Breast epithelium (tissue), 4 donors: ENCODE measurements at places on chromosomes 2 and 18. TPM values are rescaled to one million over a fixed set of nuclear protein-coding genes. Genes with fewer than 3 reads are reported as not detected.

DNA sequence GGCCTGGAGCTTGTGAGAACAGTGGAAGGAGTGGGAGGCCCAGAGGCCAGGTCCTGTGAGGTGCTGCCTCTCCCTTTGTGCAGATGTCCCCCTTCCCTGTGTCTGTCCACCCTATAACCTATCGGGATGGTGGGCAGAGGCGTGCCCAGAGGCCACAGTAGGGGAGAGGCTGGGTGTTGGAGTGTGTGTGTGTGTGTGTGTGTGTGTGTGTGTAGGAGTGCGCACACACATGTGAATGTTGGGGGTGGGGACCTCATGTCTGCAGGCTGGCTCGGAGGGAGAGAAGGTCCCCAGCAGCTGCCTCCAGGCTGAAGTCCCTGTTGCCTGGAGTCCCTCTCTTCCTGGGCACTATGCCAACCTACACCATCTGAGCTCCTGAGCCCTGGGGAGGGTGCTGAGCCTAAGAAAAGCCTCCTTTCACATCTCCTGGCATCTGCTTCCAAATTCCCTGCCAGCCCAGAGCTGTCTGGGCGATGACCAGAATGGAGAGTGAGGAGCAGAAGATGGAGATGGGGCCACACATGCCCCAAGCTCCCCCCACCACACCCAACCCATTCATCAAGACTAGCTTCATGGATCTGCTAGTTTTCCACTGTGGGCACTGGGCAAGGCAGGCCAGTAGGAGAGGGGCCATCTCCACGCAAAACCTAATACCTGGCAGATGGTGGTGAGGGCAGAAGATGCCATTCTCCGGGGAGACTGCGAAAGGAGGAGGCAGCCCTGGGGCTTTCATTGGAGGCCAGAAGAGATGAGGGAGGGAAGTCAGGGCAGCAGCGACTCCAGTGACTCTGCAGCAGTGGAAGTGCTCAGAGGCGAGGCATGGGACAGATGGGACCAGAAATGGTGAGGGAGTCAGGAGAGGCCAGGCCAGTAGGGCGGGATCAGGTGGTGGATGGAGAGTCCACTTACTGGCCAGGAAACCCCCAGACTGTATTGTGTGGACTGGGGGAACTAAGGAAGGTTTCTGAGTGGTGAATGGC, 20.3 kb downstream of the KCNK3 start:
- no peak for DNase-seq

GRCh38 chr2:223068071-223068470, 16.1 kb downstream of the KCNE4 start:
- no peak for DNase-seq

DNA sequence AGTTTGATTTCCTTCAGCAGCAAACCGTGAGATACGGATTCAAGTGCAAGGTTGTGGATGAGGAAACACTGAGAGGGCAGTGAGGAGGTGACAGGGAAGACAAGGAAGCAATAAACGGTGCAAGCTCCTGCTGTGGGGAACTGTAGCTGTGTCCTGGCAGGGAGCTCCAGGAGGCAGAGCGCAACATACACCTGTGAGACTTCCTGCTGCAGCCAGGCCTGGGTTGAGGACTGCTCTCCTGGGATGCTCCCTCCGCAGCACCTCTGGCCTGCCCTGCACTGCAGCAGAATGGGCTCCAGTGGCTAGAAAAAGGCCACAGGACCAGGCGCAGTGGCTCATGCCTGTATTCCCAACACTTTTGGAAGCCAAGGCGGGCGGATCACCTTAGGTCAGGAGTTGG, 85.5 kb downstream of the MRO start:
- no peak for DNase-seq

DNA sequence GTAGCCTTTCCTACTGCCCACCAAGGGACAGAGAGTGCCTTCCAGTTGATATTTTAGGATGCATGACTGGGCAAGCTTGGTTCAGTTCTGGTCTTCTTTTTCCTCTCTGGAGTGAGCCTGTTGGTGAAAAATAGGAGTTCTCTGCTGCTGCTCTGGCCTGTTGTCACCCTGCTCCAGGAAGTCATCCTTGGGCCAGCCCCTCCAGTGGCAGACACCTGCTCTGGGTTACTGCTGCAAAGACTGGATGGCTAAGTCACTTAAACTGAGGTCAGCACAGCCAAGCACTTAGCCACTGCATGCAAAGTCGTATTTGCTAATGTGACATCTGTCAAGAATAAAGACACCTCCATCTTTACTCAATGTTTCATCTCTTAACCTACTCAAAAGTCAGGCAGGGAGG, 219.6 kb upstream of the ID2 start:
- DNase-seq: no peak

GRCh38 chr2:33583194-33583938, 15.7 kb downstream of the FAM98A start:
- DNase-seq: no peak

DNA sequence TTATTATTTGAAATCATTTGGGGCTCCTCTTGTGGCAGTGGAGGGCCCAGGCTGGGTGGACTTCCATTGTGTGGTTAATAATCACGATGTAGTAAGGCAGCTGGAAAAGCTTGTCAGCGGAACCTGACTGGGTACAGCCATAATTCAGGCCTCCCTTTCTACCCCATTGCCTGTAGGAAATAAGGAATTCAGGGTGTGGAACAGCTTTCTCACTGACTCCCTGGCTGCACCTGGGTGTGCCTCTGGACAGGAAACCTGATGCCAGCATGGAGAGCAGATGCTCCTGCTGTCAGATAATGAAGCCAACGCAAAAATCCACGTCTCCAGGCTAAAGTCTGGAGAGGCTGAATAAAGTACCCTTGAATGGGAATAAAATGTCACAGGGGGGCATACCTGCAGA, 44.2 kb downstream of the LYPD6B start:
- no peak for DNase-seq

DNA sequence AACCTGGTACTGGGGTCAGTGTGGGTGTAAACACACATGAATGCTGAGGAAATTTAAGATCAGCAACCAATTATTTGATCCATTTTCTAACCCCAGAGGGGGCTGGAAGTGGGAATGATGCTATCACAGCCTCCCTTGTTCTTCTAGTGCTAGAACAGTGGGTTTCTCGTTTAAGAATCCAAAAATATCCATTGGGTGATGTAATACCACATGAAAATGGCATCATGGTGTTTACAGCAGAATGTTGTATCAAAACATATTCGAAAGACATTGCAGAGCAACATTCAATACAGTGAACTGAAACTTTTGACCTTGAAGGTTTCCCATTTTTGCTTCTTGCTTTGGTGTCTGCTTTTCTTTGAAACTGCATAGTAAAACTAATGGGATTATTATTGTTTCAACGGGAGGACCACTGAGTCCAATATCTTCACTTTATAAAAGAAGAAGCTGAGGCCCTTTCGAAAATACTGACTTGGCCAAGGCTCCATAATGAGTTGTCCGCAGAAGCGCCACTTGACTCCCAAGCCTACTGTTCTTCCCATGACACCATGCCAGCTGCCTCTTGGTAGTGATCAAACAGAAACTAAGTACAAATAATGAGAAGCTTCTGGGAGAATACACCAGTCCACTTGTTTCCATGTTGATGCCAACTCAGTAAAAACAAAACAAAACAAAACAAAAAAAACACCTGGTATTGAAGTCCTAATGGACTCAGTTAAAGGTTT, 106.1 kb downstream of the COLEC12 start:
- no peak for DNase-seq

The RIT2 gene
- total RNA-seq: not detected

The SERPINB10 gene
- total RNA-seq: 0.15 TPM

The CCBE1 gene
- 4.0 TPM for total RNA-seq

The IL36A gene
- total RNA-seq: not detected

The VWA3B gene
- total RNA-seq: not detected
